ENCODE measurements at places on chromosomes 5 and 9.

DNA sequence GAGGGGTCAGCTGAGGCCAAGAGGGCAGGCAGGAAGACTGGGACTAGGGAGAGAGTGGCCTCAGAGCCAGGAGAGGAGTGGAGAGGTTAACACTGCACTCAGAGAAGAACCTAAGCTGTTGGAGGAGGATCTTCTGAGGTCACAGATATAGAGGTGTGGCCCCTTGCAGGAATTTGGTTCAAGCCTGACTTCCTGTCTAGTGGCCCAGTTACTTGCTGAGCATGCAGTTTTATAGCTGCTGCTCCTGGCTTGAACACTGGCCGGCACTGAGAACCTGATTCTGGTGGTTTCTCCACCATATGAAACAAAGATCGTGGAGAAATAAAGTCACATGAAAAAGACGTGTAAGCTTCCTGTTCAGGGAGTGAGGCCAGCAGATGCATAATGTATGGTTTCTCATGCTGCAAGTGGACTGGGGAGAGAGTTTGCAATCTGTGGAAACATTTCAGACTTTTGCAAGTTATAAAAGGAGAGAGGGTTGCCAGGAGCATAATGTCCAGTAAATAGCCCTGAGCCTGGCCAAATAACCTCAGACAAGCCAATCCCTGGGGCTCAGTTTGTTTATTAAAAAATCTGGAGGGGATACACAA lies 82.6 kb downstream of the GALNT10 start:
- no peak for DNase-seq

DNA sequence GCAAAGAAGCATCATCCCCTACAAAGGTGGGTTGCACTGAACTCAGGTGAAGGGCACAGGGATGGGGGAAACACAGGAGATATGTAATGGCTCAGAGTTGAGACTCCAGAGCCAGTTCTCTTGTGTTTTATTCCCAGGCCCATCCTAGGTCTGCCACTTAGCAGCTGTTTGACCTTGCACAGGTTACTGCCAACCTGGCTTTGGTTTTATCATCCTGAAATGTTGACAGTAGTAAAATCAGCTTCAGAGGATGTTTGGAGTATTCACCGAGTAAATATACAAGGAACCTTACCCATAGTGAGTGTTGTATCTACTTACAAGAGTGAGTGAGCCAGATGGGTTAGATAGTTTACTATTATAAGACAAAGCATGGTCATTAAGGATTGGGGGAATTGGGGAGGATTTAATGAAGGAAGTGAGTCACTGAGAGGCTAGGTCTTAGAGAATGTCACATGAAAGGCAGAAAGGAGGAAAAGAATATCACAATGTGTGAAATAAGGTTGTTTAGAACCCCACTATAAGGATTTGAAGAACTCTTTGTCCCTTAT lies 141.3 kb downstream of the MAN2A1 start:
- DNase-seq: no peak

DNA sequence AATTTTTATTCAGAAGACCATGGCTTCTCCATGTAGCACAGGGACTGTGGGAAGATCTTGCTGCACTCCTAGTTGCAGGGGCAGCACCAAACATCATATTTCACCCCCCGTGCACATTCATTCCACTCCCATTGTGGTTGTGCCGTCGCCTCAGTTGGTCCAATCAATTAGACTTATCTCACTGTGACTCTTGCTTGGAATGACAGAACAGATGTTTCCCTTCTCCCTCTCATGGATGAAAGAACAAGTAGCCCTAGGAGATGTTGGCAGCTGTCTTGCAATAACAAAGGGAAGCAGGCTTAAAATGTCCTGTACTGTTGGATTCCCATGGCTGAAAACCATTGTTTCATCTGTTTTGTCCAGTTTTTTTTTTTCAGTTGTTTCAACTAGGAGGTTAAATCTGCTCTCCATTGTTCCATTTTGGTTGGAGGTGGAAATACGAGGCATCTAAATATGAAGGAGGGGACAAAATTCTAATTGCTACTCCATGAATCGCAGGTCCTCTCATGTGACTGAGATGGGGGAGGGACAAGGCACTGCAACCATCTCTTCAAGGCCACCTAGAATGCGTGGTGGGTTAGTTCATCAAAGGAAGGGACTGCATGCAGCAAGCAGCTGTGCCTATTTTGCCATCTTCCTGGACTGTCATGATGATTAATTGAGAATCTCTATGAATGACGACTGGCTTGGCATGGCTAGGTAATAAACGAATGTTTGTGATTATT lies 214.4 kb downstream of the NSG2 start:
- DNase-seq: no peak

DNA sequence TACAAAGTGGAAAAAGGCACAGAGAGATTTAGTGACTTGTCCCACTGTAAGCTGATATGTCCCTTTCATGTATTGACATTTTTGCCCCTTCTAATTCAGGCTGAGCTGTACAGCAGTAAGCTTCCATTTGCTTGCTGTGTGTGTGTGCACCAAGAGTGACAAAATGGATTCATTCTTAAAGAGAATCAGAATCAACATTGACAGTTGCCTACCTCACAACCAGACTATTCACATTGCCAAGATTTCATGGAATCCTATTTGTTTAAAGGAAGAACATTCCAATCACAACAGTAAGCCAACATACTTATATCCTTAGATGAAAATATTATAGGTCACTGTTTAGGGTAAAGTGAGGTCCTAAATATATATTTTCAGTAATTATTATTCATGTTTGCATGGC lies 102.6 kb downstream of the TMEM232 start:
- DNase-seq: no peak

DNA sequence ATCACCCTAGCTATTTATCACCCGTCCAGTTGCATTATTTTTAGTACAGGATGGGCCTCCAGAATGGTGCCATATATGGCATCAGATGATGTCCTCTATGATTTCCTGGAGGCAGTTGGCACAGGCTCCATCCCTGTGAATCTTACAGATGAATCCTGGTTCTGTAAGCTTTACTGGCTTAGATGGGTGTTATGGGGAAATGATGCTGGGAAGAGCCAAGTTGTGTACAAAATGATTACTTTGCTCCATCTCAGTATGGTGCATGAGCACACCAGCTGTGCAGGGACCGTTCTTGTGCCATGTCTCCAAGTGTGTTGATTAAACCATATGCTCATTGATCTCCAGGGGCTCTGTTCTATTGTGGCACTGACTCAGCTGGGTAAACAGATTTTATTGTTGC lies 755.7 kb downstream of the TLR4 start:
- no peak for DNase-seq
